ENCODE measurements at places on chromosomes 2 and 18. TPM values are rescaled to one million over a fixed set of nuclear protein-coding genes. Genes with fewer than 3 reads are reported as not detected.

GPBAR1 gene
- total RNA-seq = 2.5 TPM

IL1R1 gene
- 58.0 TPM for total RNA-seq

KCNJ3 gene
- not detected for total RNA-seq

DCDC2C gene
- total RNA-seq = not detected

SCG2 gene
- 9.6 TPM for total RNA-seq

DNA sequence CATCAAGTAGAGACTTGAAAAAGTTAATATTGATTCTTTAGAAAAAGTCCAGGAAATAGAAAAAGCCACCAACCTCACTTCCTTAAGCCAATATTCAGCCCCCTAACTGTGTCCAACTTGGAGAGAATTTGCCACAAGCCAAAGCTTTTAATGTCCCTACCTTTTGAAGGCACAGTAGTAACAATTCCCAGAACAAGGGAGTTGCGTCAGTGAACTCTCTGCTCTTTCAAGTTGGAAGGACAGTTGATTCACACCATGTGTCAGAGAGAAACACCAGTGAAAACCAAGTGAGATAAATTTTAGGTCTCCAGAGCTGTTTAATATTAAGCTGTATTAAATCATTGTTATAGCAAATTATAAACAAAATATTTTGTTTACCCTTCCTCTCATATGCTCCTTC is 66.1 kb downstream of the EXOC6B start:
- no peak overlapping the region for H3K27ac ChIP-seq
- no peaks in the 10 kb centered on the region for H3K27me3 ChIP-seq
- no peak overlapping the region for H3K4me3 ChIP-seq
- DNase-seq = no peak

GRCh38 chr2:230318190-230319121 is 8.5 kb upstream of the SP140L start:
- no peaks in the 10 kb centered on the region for H3K4me1 ChIP-seq
- H3K27ac ChIP-seq = no peak overlapping the region
- no peak overlapping the region for H3K4me3 ChIP-seq

- no peaks in the 10 kb centered on the region for H3K27me3 ChIP-seq
- no peak overlapping the region for H3K27ac ChIP-seq
- H3K4me1 ChIP-seq = no peaks in the 10 kb centered on the region
- H3K36me3 ChIP-seq = no peaks in the 10 kb centered on the region
Measured at GRCh38 chr2:220704810-220705209, 867.3 kb downstream of the EPHA4 start.

DNA sequence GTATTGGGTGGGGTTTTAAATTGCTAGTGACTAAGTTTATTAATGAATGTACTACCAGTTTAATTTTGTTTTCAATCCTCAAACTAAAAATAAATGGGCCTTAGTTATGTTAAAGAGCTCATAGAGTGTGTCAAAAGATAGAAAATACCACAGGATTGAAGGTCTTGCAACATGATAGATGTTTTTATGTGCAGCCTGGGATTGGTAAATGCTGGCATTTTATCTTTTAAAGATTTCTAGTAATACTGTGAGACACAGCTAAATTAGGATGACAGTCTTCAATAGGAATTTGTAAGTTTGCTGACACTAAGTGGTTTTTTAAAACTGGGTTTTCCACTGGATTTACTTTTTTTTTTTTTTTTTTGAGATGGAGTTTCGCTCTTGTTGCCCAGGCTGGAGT is 122.3 kb downstream of the HAUS1 start:
- no peak overlapping the region for H3K27ac ChIP-seq
- H3K27me3 ChIP-seq = no peaks in the 10 kb centered on the region
- no peaks in the 10 kb centered on the region for H3K36me3 ChIP-seq

- H3K4me1 ChIP-seq = no peaks in the 10 kb centered on the region
- no peak overlapping the region for H3K4me3 ChIP-seq
- no peak overlapping the region for H3K27ac ChIP-seq
- H3K27me3 ChIP-seq = no peaks in the 10 kb centered on the region
- no peaks in the 10 kb centered on the region for H3K36me3 ChIP-seq
- peak; percentile 8 for DNase-seq
Measured at GRCh38 chr2:147382322-147382948, 462.4 kb upstream of the ACVR2A start.

DNA sequence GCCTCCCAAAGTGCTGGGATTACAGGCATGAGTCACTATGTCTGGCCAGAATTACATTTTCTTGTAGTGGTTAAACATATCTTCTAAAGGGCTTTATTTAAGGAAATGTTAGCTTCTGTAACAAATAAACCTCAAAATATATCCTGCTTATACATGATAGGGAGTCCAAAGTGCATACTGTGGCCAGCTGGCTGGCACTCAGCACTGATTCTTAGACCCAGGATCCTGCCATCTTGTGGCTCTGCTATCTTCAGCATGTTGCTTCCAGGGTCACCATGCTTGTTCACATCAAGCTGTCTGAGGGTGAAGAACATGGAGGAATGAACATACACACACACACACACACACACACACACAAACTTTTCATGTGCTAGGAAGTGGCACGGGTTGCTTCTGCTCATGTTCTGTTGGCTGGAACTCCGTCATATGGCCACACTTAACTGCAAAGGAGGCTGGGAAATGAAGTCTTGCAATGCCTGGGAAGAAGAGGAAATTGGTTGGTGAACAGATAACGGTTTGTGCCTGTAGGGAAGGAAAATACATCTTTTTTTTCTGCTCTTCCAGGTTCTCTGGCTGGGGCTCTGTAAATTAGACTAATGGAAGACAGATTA is 40.0 kb downstream of the NPPC start:
- H3K4me1 ChIP-seq = no peaks in the 10 kb centered on the region
- no peak overlapping the region for H3K4me3 ChIP-seq
- DNase-seq = no peak
- H3K27ac ChIP-seq = no peak overlapping the region
- no peaks in the 10 kb centered on the region for H3K36me3 ChIP-seq
- peaks cover 38% of the 10 kb centered on the region for H3K27me3 ChIP-seq

GRCh38 chr2:31922542-31923408 is 88.0 kb downstream of the MEMO1 start:
- no peak overlapping the region for H3K27ac ChIP-seq
- no peaks in the 10 kb centered on the region for H3K27me3 ChIP-seq
- no peaks in the 10 kb centered on the region for H3K4me1 ChIP-seq
- H3K4me3 ChIP-seq = no peak overlapping the region
- H3K36me3 ChIP-seq = no peaks in the 10 kb centered on the region
- DNase-seq = no peak

- H3K27ac ChIP-seq = no peak overlapping the region
- no peaks in the 10 kb centered on the region for H3K36me3 ChIP-seq
- no peaks in the 10 kb centered on the region for H3K4me1 ChIP-seq
- H3K27me3 ChIP-seq = no peaks in the 10 kb centered on the region
Measured at GRCh38 chr18:26457195-26457594, 91.2 kb downstream of the KCTD1 start.

- no peaks in the 10 kb centered on the region for H3K27me3 ChIP-seq
- DNase-seq = no peak
- no peaks in the 10 kb centered on the region for H3K36me3 ChIP-seq
- H3K27ac ChIP-seq = no peak overlapping the region
Measured at GRCh38 chr2:223019390-223019930, 32.5 kb upstream of the KCNE4 start.

GRCh38 chr2:34105006-34105767 is 506.1 kb upstream of the FAM98A start:
- no peak for DNase-seq
- no peaks in the 10 kb centered on the region for H3K27me3 ChIP-seq
- no peaks in the 10 kb centered on the region for H3K4me1 ChIP-seq
- no peak overlapping the region for H3K4me3 ChIP-seq

- no peaks in the 10 kb centered on the region for H3K36me3 ChIP-seq
- no peak for DNase-seq
- peak overlapping the region; percentile 22 for H3K27ac ChIP-seq
- H3K4me1 ChIP-seq = peaks cover 6% of the 10 kb centered on the region
- H3K27me3 ChIP-seq = no peaks in the 10 kb centered on the region
Measured at GRCh38 chr2:168312036-168312822, 64.8 kb upstream of the STK39 start.

- no peaks in the 10 kb centered on the region for H3K27me3 ChIP-seq
- DNase-seq = no peak
- no peak overlapping the region for H3K4me3 ChIP-seq
- H3K36me3 ChIP-seq = no peaks in the 10 kb centered on the region
- H3K27ac ChIP-seq = no peak overlapping the region
- H3K4me1 ChIP-seq = no peaks in the 10 kb centered on the region
Measured at GRCh38 chr2:6937582-6937981, 20.4 kb downstream of the RNF144A start.

GRCh38 chr2:196431957-196432356 is 207.6 kb upstream of the CCDC150 start:
- no peaks in the 10 kb centered on the region for H3K4me1 ChIP-seq
- no peak overlapping the region for H3K27ac ChIP-seq

DNA sequence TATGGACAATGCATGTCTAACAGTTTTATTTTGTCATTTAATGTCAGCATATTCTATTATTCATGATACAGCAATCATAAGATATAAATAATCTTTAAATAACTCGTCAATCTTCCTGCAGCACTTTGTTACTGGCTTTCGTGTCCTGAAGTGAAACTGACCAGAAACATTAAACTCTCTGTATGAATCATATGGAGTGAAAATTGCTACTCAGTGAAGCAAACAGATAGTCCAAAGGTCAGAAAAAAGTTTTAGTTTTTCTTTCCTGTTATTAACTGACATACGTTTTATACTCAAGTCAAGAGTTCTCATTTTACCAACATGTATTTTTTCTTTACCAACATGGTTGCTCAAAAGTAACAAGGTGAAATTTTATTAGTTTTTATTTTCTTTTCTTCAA is 106.8 kb upstream of the GALNT5 start:
- no peak for DNase-seq
- no peaks in the 10 kb centered on the region for H3K27me3 ChIP-seq
- no peak overlapping the region for H3K4me3 ChIP-seq
- peaks cover 19% of the 10 kb centered on the region for H3K4me1 ChIP-seq

- DNase-seq = no peak
- H3K36me3 ChIP-seq = no peaks in the 10 kb centered on the region
- H3K4me1 ChIP-seq = no peaks in the 10 kb centered on the region
- H3K27me3 ChIP-seq = no peaks in the 10 kb centered on the region
Measured at GRCh38 chr2:8049851-8050571, 631.8 kb upstream of the ID2 start.

- no peaks in the 10 kb centered on the region for H3K36me3 ChIP-seq
- H3K4me3 ChIP-seq = peak within 1 kb of the TSS; percentile 25
- H3K4me1 ChIP-seq = peaks cover 3% of the 10 kb centered on the region
- no peak within 1 kb of the TSS for H3K27ac ChIP-seq
Measured at GRCh38 chr2:70767699-70768589, at the start of gene ADD2. TSS of gene ADD2 (minus strand) at chr2:70768200. CDS start at chr2:70706408, 61,792 bp downstream.

DNA sequence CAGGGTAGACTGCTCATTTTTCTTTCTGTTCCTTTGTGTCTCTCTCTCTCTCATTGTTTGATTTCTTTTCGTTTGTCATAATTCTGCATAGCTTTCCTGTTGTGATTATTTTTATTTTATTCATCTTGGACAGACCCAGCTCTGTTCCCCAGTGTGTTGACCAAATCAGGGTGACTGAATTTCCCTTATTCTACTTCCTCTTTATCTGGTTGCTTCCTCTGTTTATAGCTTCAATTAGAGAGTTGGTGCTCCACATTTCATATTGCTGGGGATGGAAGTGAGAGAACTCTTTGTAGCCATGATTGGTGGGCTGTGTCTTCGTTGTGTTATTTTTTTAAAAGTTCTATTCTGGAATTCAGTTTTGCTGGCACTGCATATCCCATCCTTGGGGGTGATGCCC is 19.1 kb downstream of the PROKR1 start:
- no peaks in the 10 kb centered on the region for H3K4me1 ChIP-seq
- H3K36me3 ChIP-seq = no peaks in the 10 kb centered on the region

GRCh38 chr18:74778191-74778847 is 180.6 kb downstream of the ZNF407 start:
- no peak for DNase-seq
- H3K4me3 ChIP-seq = no peak overlapping the region
- H3K27me3 ChIP-seq = no peaks in the 10 kb centered on the region
- H3K36me3 ChIP-seq = no peaks in the 10 kb centered on the region
- no peak overlapping the region for H3K27ac ChIP-seq

- H3K4me3 ChIP-seq = no peak overlapping the region
- peak overlapping the region; percentile 100 for H3K27ac ChIP-seq
- H3K4me1 ChIP-seq = peaks cover 54% of the 10 kb centered on the region
- no peaks in the 10 kb centered on the region for H3K27me3 ChIP-seq
- DNase-seq = no peak
- H3K36me3 ChIP-seq = no peaks in the 10 kb centered on the region
Measured at GRCh38 chr2:28399956-28400355, 7.3 kb downstream of the FOSL2 start.

DNA sequence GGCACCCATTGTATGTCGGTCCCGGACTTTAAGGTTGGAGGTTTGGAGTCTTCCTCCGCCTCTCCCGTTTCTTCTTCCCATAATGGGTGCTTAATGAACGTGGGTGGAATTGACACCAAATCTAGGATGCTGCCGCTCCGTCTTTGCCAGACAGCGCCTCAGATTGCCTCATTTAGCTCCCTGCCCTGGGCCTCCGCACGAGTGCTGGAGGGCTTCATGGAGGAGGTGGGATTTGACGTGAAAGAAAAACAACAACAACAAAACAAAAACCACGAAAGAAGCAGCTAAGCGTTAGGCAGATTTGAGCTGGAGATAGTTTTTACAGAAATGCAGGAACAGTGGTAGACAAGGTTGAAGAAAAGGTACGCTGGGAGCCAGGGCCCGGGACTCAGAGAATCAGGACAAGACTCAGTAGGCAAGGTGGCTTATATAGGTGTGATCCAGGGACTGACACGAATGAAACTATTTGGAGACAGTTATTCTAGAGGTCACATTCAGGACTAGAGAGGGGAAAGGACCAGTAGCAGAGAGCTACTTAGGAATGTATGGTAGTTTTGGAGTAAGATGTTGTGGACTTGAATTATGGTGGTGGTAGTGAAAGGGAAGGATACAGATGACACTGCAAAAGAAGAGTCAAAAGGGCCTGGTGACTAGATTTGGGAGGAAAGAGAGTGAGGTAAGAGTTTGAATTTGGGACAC is 605 bp downstream of the ZNF2 start:
- DNase-seq = no peak
- H3K36me3 ChIP-seq = no peaks in the 10 kb centered on the region
- H3K27ac ChIP-seq = peak overlapping the region; percentile 87
- peaks cover 19% of the 10 kb centered on the region for H3K4me1 ChIP-seq
- H3K27me3 ChIP-seq = no peaks in the 10 kb centered on the region

GRCh38 chr2:234723400-234723799 is 226.5 kb upstream of the ARL4C start:
- H3K36me3 ChIP-seq = no peaks in the 10 kb centered on the region
- H3K27ac ChIP-seq = no peak overlapping the region
- no peak for DNase-seq
- no peak overlapping the region for H3K4me3 ChIP-seq
- H3K4me1 ChIP-seq = peaks cover 8% of the 10 kb centered on the region

DNA sequence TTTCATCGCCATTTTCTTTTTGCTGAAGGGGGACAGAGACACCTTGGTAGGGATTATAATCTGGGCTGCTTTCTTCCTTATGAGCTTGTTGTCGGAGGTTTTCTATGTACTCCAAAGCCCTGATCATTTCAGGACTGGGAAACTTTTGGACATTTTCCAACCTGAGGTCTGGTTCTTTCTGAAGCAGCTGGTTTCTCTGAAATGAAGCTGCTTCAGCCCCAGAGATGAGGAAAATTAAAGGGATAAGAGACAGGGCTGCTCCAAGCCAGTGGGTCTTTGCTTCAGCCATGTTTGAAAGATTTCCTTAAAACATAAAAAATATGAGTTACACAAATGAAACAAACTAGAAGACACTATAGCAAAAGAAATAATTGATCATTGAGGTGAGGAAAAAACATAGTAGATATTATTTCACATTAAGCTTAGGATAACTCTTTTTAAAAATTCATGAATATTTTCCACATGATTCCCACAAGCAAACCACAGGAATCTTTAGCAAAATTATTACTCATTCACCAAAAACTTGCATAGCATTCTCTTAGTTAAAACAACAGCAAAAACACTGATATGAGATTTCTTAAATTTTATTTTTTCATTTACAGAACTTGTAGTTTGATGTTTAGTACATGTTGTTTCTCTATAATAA is 3.0 kb downstream of the SCG2 start:
- DNase-seq = no peak
- H3K27me3 ChIP-seq = no peaks in the 10 kb centered on the region
- H3K4me3 ChIP-seq = no peak overlapping the region
- no peak overlapping the region for H3K27ac ChIP-seq
- no peaks in the 10 kb centered on the region for H3K36me3 ChIP-seq

Data from transverse colon (tissue), 4 donors.